ENCODE measurements at places on chromosomes 4 and X.

- DNase-seq: peak; percentile 1
Measured at GRCh38 chrX:74923942-74924448, 1.3 kb downstream of the NEXMIF start.

DNA sequence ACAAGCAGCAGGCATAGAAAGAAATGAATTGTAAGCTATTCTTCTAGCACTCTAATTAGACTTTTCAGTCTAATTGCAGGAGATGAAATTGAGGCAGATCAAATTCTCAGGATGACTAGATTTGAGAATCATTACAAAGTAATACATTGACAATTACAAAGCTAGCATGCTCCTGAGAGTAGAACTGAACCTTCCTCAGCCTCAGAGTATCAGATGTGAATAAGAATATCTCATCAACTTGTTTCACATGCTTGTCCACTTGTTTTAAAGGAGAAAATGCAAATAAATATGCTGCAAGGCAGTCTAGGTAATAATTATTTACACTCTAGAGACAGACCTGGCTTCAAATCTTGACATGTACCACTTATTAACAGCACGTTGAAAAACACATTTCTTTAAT is 491.0 kb upstream of the MAGEB2 start:
- no peak for DNase-seq

- no peak for DNase-seq
Measured at GRCh38 chrX:72663737-72664136, 50.4 kb downstream of the PHKA1 start.

- no peak for DNase-seq
Measured at GRCh38 chrX:119809185-119809666, 17.8 kb upstream of the RPL39 start.

GRCh38 chr4:34964613-34965012 is 1279.7 kb downstream of the ARAP2 start:
- no peak for DNase-seq

DNA sequence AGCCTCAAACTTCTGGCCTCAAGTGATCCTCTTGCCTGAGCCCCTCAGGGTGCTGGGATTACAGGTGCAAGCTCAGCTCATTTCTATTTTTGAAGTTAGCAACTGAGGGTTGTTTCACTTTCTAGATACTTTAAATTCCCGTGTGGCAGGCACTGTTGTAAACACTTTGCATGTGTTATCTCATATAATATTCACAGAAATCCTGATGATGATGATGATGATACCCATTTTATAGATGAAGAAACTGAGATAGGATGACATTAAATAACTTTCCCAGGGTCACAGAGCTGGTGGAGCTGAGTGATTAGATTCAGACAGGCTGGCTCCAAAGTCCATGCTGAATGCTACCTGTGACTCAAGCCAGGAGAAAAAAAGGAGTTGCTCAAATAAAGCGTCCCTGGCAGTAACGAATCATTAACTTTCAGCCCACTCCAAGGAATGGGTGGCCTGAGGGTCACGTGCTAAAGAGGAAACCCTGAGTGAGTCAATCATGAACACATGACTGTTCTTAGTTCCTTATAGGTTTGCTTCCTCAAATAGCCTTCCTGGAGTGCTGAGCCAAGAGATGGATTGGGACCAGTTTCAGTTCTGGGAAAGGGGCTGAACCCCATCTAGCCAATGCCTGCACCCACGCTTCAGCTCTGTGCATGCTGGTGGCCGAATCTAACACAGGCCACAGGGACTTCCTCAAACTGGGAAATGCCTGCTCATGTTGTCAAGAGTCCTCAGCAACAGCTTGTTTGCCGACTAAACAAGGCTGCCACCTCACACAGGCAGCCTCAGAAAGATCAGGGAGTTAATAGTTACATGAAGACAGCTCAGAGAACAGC is 52.8 kb downstream of the RBM47 start:
- DNase-seq: no peak

DNA sequence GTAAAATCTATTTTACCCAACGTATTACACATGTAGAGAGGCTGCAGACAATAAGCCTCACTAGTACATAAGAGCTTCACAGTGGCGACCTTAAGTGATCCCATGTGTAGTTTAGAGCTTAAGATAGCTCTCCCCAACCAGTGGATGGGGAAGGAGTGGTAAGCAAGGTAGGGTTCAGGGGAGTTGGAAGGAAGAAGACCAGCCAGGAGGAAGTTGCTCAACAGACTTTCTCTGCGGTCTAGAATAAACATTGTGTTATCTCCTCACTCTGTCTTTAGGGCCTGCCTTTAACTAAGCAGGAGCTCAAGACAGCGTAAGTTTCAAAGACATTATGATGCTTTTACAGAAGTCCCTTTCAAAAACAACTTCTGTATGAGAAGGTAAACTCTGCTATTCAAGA is 16.8 kb downstream of the MEPE start:
- DNase-seq: no peak

DNA sequence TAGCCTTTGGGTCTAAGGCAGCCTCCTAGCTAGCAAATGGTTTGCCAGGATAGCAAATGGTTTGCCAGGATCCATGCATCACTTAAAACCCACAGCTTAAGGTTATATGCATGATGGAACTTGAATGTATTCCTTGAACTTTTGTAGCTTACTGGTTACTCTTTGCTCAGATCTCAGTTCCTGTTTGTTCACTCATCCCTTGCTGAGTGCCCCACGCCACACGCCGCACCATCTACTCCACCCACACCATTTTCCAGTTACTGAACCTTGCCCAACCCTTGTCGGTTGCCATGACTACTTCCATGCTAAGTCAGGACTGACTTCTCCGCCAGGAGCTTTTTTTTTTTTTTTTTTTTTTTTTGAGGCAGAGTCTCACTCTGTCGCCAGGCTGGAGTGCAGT is 29.5 kb upstream of the XIAP start:
- no peak for DNase-seq

GRCh38 chr4:6576512-6576911 is 1.5 kb downstream of the MAN2B2 start:
- DNase-seq: no peak

- no peak for DNase-seq
Measured at GRCh38 chrX:120380699-120381098, 18.8 kb downstream of the ATP1B4 start.

- DNase-seq: no peak
Measured at GRCh38 chr4:1031956-1032795, 20.8 kb downstream of the FGFRL1 start.

DNA sequence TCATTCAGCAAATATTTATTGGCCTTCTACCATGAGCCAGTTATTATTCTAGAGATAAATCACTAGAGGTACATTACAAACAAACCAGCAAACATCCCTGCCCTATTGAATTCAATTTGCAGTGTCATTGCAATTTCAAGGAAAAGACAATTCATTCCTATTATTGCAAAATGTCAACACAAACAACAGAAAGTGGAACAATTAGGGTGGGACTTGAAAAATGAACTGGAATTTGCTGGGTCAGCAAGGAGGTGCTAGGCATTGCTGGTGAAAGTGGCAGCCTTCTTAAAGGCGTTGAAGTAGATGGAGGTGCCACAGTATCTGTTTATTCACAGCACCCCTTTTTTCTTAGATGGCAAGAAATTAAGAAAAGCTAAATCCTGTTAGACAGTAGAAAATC is 224.0 kb upstream of the BMP3 start:
- no peak for DNase-seq

- DNase-seq: no peak
Measured at GRCh38 chr4:80141543-80141942, 55.8 kb upstream of the PRDM8 start.

DNA sequence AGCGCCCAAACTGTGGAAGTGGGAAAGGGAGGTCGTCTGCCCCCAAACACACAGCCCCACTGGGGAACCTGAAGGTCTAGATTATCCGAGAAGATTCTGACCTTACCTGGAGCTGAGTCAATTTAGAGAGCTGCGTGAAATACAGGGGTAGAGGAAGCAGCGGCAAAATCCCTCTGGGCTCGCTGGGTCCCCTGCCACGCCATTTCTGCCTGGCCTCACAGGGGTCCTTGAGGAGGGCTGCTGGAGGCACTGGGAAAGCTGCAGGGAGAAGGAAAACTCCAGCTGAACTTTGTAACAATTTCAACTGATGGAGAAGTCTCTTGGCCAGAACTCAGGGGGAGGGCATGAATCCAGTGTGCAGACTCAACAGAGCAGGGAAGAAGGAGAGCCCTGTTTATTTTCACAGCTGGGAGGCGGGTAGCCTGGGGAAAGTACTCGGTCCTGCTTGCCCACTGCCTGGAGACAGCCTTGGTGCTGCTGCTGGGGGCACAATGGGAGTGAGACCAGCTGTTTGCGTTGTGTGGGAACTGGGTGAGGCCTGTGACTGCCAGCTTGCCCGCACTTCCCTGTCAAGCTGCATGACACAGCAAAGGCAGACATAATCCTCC is 93.2 kb upstream of the MAPK10 start:
- no peak for DNase-seq

DNA sequence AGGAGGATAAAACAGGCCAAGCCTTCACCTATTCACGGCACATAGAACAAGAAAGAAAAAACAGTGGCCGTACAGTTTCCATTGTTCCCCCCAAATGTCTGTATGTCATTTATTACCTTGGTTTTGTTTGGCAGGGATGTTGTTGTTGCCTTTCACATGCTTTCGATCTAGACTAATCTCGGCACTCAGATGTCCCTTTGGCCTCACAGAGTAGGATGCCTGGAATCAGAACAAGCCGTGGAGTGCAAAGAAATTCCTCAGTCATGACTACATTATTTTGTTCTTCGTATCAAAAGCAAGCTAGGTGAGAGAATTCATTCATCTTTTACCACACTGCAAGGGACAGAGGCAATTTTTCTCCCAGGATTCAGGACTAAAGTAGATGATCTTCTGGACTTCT is 106.9 kb downstream of the SMIM20 start:
- no peak for DNase-seq

DNA sequence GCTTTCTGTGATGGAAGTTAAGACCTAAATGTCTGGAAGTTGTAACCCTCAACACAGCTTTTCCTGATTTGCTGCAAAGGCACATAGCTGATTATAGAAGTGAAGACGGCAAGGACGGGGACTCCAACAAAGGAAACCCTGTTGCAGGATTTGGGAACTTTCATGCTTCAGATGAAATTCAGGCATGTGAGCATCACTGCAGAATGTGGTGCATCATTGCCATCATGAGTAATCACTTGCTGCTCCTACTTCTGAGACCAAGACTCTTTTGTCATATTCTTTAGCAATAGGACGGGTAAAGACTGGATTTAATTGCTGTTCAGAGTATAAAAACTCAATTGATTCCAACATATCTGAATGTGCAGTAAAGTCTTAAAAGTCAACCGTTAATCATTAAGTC is 35.8 kb downstream of the YIPF6 start:
- DNase-seq: no peak

GRCh38 chrX:23802431-23802830 is 19.5 kb downstream of the SAT1 start:
- DNase-seq: no peak

- no peak for DNase-seq
Measured at GRCh38 chrX:129738466-129739308, at the start of gene XPNPEP2. Gene XPNPEP2 (plus strand): TSS chrX:129738979. CDS start chrX:129739214, 235 bp downstream.

DNA sequence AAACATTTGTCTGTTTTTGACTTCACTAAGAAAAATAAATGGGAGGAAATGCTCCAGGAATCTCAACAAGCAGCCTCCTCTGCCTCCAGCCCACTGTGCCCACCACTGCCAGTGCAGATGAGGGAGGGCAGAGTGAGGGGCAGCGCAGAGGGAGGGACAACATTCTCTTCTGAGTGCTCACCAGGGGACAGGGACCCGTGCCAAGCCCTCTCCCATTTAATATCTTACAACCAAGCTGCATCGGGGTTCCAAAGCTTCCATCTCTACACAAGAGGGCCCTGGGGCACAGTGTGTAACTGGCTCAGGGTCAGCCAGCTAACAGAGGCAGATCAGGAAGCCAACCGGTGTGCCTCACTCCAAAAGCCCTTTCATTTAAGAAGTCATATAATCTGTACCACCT is 120.4 kb downstream of the NSUN7 start:
- DNase-seq: no peak

GRCh38 chrX:49627086-49627777 is 28.4 kb downstream of the GAGE1 start:
- no peak for DNase-seq

DNA sequence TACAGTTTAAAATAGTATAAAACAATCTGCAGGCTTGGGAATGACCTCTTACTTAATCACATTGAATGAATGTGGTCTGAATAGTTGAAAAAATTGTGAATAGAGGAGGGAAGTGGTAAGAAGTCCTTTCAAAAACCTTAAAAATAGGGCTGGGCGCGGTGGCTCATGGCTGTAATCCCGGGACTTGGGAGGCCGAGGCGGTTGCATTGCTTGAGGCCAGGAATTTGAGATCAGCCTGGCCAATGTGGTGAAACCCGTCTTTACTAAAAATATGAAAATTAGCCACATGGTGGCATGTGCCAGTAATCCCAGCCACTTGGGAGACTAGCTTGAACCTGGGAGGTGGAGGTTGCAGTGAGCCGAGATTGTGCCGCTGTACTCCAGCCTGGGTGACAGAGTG is 36.5 kb downstream of the HERC3 start:
- DNase-seq: no peak

GRCh38 chr4:74635074-74635473 is 159.2 kb downstream of the BTC start:
- DNase-seq: no peak

- no peak for DNase-seq
Measured at GRCh38 chrX:57929373-57929772, 19.1 kb upstream of the ZXDA start.

DNA sequence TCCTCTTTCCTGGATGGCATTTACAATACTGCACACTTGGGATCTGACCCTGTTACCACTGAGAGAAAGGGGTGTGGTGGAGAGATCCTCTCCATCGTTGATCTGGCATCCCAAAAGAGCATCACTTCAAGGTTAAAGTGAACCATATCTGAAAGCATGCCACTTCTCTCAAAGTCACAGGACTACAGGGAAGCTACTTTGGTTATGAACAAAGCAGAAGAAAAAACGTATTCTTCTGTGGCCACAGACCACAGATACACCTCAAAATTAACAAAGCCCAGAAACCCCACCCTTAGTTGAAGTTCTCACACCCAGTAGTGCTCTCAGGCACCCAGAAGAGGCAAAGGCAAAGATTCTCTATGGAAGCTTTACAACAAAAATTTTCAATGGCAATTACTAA is 108.3 kb downstream of the JADE1 start:
- no peak for DNase-seq
